ENCODE measurements at places on chromosomes 1 and 21.
A peak's percentile ranks its signal among the peaks of the same experiment; 100 is the strongest.

GRCh38 chr1:31669786-31670592 is 25.3 kb upstream of the PEF1 start:
- DNase-seq: peak; percentile 77

DNA sequence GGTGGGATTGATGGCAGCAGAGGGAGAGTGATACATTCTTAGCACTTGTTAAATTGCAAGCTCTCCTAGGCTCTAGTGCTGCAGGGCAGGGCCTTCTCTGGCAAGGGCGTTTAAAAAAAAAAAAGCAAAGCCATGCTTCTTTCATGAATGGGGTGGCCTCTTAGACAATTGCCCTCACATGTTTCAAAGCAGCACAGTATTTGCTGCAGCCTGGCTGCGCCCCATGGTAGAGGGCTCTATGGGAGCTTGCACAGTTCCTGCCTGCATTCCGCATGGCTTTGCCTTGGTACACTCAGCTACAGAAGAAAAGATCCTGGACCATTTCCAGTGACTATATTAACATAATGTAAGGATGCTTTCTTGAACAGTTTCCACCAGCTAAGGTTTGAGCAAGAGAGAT is 267.2 kb downstream of the ZNF648 start:
- no peak for DNase-seq

GRCh38 chr1:178092878-178093493 is 918 bp upstream of the RASAL2 start:
- peak; percentile 54 for DNase-seq

GRCh38 chr1:236342403-236343245 is 51.5 kb upstream of the EDARADD start:
- no peak for DNase-seq

DNA sequence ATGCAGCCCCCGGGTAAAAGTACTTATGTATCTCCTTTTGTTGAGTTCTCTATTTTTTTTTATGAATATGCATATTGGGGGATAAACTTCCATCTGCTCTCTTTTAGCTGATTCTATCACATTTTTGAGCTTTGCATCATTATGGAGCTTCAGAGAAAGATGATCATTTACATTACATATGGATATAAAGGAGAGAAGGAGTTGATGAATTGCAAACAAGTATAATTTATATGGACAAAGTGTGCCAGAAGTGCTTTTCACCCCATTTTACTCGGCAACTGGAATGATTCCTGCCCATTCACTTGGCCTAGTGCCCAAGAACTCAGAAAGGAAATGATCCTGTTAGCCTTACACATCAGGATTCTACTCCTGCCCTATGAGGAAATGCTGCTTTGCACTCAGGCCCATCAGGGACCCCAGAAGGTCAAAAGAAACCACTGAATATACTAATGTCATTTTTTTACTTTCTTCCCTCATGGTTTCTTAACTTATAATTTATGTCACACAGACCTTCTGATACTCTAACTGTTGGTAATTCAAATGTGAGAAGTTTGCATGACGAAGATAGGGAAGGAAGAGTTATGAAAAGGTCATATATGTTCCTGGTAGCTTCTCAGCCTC is 65.6 kb downstream of the SAMSN1 start:
- DNase-seq: no peak

GRCh38 chr21:39632796-39633442 is 20.2 kb downstream of the B3GALT5 start:
- peak; percentile 49 for DNase-seq

DNA sequence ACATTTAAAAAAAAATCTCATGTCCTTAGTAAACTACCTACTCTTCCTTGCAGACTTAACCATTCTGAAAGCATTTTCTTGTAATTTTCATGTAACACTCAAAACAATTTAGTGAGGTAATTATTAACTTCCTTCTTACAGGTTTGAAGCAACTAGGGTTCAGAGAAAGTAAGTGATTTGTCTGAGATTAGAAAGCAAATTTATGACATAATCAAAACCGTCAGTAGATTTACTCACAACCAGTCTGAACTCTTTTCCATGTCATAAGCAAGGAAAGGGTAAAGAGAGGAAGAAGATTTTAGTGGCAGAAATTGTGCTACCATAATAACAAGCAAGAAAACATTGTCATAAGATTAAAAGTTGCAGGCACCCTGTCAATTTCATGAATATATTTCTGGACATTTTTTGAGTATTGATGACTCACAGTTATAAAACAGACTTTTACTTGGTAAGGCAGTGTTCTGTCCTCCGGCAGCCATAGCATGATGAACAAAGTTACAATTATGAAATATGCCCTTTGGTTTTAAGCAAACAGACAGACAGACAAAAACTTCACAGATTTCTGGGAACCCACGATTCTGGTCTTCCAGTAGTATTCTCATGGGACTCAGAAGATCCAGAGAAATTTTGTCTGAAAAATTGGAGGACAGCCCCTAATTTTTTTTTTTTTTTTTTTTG is 707.2 kb downstream of the RWDD3 start:
- DNase-seq: no peak

- DNase-seq: peak; percentile 50
These were observed at the start of gene EVA1B for GRCh38 chr1:36323636-36324352. TSS of gene EVA1B (minus strand) at chr1:36323645. CDS start at chr1:36323037, 608 bp downstream.

GRCh38 chr1:53685272-53686051 is 53.5 kb downstream of the GLIS1 start:
- no peak for DNase-seq

- no peak for DNase-seq
These were observed 114.8 kb downstream of the DNAH14 start for GRCh38 chr1:225044258-225044657.

DNA sequence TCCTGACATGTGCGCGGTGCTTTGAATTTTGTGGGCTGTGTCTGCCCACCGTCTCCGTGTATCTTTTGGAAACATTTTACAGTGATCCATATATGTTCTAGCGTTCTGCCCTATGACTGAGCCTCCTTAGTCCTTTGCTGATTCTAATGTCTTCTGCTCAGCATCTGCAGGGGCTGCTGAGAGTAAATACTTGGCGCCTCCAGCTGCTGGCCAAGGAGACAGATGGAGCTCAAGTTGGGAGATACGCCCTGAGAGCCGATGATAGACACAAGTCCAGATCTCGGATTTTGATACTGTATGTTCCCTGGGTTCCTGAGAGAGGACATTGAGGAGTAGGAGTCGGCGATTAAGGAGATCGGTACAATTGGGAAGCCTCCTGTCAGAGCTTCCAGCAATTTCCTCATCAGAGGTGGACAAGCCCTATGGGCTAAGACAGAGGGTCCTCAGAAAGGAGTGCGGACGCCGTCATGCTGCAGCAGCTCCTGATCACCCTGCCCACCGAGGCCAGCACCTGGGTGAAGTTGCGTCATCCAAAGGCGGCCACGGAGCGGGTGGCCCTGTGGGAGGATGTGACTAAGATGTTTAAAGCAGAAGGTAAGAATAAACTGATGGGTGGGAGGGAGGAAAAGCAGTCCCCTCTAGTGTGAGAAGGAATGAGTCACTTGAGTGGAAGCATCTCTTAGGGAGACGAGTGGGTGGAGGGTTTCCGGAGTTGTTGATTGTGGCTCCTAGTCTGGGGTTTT is 390 bp downstream of the ZFP69B start:
- peak; percentile 21 for DNase-seq

- DNase-seq: peak; percentile 67
These were observed 19.3 kb downstream of the SH2D2A start for GRCh38 chr1:156797212-156797871.

- DNase-seq: no peak
These were observed 1.4 kb upstream of the BRINP3 start for GRCh38 chr1:190479050-190479397.

DNA sequence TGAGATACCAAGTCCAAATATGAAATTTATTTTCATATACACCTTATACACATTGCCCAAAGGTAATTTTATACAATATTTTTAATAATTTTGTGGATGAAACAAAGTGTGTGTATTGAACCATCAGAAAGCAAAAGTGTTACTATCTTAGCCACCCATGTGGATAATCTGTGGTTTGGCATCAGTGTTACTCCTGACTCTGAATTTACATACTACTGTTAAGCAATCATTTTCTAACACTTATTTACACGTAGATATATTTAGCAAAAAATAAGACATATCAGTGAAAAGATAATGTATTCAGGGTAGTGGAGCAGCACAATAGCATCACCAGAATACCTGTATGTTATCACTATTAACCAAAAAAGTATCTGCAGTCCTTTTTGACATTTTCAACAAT is 23.8 kb downstream of the DENND2D start:
- no peak for DNase-seq

DNA sequence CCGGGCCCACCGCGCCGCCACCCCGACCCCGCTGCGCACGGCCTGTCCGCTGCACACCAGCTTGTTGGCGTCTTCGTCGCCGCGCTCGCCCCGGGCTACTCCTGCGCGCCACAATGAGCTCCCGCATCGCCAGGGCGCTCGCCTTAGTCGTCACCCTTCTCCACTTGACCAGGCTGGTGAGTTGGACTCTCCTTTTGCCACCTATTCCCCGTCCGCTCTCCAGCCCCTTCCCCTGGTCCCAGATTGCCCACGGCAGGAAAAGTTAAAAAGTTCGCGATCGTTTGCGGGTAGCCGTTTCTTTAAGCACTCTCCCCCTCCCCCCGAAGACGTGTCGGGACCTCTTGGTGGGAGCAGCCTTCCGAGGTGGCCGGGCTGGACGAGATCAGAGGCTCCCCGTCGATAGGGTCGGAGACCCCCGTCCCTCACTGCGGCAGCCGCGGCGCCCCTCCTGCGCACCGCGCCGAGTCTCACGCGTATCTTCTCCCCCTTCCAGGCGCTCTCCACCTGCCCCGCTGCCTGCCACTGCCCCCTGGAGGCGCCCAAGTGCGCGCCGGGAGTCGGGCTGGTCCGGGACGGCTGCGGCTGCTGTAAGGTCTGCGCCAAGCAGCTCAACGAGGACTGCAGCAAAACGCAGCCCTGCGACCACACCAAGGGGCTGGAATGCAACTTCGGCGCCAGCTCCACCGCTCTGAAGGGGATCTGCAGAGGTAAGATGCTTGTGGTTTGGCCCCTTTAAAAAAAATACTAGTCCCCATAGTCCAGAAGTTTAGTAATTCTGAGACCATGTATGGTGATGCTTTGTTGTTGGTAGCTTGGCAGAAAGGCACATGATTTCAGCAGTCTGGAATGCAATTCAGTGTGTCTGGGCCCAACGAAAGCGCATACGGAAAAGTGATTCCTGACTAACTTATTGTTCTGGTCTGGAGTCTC is 576 bp downstream of the CCN1 start:
- peak; percentile 50 for DNase-seq

- no peak for DNase-seq
These were observed 8.9 kb upstream of the GOLT1A start for GRCh38 chr1:204222764-204223055.

DNA sequence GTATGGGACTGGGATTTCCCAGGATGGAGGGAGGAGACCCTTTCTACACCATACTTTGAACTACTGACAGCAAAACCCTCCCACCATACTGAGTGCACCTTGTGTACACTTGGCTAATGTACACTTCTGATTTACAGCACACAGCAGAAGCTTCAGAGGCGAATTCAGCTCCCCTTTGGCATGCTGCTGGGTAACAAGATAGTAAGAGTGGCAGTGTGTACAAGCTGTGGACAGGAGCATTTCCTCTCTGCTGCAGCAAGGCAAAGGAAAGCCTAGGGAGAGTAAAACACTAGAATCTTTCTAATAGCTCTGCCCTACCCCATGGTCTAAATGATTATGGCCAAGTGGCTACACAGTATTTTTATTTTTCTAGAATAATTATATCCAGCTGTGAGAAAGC is 83.9 kb upstream of the ARTN start:
- no peak for DNase-seq

DNA sequence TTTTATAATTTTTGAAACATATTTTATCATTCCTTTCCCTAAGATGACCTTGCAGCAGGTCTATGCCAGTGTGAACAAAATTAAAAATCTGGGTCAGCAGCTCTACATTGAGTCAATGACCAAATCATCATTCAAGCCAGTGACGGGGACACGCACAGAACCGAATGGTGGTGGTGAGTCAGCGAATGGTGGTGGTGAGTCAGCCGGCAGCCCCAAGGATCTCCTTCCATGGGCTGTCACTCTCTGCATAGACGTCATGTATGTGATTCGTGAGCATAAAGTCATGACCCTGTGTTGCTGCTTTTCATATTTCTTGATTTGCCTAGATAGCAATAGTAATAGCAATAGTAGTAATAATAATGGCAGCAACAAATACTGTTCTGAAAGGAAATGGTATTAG is 26.3 kb downstream of the PER3 start:
- peak; percentile 79 for DNase-seq

- peak; percentile 36 for DNase-seq
These were observed 119.0 kb downstream of the HIVEP3 start for GRCh38 chr1:41799723-41800122.

DNA sequence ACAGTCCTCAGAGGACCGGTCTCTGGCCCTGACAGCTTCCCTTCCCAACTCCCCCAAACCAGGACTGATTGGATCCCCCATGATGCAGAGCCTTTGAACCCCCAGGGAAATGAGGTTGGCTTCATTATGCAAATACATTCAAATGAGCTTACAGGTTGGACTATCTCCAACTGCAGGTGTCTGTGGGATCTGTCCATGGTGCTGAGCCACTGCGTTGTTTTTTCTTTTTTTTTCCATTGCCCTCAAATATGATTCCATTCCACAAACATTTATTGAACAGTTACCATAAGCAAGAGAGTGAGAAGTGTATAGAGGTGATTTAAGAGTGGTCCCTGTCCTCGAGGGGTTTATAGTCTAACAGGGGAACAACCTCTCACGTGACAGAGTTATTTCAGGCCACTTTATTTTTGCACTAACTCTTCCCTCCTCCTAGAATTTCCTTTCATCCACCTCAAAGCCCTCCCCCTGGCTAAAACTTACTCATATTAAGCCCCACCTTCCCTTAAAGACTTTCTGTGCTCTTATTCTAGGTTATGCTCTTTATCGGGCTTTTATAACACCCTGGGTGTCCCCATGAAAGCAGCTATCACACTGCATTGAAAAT is 21.9 kb downstream of the DLGAP3 start:
- no peak for DNase-seq

DNA sequence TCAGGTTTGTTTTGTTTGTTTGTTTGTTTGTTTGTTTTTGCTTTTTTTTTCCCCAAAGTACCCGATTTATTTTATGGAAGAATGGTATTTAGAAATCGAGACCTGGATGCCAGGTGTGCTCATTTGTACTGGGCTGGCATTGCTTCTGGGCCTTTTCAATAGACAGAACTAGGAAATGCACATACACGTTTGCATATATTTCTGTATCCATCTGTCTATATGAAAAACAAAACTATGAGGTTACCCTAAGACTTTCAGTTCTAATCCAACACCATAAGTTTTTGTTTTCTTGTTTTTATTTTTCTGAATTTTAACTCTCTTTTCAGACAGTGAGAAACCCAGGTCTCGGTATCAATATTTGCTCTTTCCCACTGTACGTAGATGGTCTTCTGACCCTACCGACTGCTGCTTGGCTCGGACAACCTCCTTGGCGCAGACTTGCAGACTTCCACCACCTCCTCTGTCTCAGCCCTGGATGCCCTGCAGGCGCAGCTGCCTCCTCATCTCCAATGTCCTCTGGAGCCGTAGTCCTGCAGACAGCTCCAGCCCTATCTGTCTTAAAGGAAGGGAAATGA is 171.7 kb downstream of the NEK7 start:
- DNase-seq: no peak

All from RWPE1 (cell line).